ENCODE measurements at places on chromosomes 6 and 20.

DNA sequence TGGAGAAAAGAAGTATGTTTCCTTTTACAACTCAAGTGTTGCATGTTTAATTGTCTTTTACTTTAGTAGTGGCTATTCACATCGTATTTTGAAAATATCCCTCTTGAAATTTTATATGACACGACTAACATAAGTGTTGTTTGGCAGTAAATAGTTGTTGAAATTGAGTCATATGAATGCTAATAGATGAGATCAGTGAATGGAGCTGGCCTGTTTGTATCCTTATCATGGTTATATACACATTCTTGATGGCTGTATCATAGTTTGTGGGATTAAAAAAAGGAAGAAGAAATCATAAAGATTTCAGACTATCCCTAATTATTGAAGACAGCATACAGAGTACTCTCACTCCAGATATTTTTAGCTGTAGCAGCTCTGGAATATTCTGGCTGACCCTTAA lies 8.2 kb upstream of the RAE1 start:
- no peak for DNase-seq

DNA sequence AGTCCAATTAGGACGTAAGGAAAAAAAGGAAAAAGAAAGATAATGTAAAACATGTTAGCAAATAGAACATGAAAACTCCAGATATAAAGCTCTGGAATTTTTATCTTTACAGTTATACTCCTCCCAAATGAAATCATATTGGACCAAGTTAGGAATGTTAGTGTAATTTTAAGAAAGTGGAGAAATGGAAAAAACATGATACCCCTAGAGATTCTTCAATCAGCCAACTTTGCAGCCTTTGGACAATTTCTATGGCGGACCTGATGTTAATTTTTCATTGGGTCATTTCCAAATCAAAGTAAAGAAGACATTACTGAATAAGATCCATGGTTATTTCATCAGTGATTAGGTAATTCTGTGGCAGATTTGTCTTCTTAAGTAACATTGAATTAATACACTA lies 748.7 kb downstream of the RFPL4B start:
- DNase-seq = no peak

- DNase-seq = no peak
Measured at GRCh38 chr6:1654054-1654453, 44.3 kb downstream of the FOXC1 start.

DNA sequence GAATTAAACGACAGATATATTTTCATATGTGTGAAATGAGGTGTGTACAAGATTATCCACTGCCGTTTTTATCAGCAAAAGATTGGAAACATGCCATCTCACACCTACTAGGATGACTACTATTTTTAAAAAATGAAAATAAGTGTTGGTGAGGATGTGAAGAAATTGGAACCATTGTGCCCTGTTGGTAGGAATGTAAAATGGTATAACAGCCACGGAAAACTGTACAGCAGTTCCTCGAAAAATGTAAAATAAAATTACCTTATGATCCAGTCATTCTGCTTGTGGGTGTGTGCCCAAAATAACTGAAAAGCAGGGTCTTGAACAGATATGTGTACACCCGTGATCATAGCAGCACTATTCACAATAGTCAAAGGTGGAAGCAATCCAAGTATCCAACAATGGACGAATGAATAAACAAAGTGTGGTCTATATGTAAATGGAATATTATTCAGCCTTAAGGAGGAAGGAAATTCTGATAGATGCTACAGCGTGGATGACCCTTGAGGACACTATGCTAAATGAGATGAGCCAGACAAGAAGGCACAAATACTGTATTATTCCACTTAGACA lies 27.0 kb upstream of the CCN5 start:
- DNase-seq = no peak

GRCh38 chr6:69018906-69019305 lies 383.8 kb downstream of the ADGRB3 start:
- DNase-seq = no peak

Measured in NCI-H2171 (cell line).